ENCODE measurements at places on chromosomes 1 and 21. TPM values are rescaled to one million over a fixed set of nuclear protein-coding genes. Genes with fewer than 3 reads are reported as not detected.
A peak's percentile ranks its signal among the peaks of the same experiment; 100 is the strongest.

Gene DEPDC1
- 4.2 TPM for total RNA-seq

Gene CCDC17
- total RNA-seq = 0.20 TPM

DNA sequence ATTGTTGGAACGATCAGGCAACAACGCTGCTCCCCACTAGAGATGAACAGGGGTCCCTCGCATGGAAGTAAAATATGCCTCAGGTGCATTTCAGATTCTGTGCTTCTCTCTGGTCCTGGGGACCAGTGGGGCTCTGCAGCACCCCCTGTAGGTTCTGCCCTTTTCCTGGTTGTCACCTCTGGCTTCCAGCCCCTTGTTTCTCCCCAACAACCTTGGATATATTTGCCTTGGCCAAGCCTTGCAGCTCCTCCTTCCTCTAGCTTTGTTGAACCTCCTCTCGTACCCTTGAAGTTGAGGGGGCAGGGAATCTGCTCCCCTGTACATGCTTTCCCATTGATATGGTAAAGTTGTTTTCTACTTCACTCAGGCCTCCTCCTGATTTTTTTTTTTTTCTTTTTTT lies 5.4 kb upstream of the RGSL1 start:
- H3K27me3 ChIP-seq = no peaks in the 10 kb centered on the region
- H3K4me1 ChIP-seq = no peaks in the 10 kb centered on the region
- DNase-seq = no peak
- H3K36me3 ChIP-seq = no peaks in the 10 kb centered on the region

DNA sequence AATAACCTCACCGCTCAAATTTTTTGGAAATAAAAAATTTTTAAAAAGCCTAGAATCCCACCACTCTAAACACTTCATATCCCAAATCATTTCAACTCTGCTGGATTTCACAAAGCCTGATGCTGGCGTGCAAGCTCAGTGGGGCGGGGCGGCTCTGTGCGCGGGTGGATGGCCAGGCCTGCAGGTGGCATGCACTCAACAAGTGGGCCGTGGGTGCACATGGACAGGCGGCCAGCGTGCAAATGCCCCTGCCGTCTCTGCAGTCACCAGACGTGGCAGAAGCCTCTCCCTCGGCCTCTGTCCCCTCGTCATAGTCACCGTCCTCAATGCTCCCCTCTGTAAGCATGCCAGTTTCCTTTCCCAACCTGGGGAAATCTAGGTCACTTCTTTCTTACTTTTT lies 6.6 kb upstream of the PDE9A start:
- no peak for DNase-seq
- H3K4me1 ChIP-seq = no peaks in the 10 kb centered on the region
- H3K27ac ChIP-seq = no peak overlapping the region
- no peaks in the 10 kb centered on the region for H3K27me3 ChIP-seq
- no peak overlapping the region for H3K4me3 ChIP-seq

GRCh38 chr1:150973836-150974579 lies 627 bp downstream of the CERS2 start:
- peaks cover under 1% of the 10 kb centered on the region for H3K36me3 ChIP-seq
- H3K27me3 ChIP-seq = no peaks in the 10 kb centered on the region
- H3K4me3 ChIP-seq = peak overlapping the region; percentile 87
- peak overlapping the region; percentile 92 for H3K27ac ChIP-seq
- peak; percentile 54 for DNase-seq
